Keratinocyte (primary cell): ENCODE measurements at places on chromosomes 2 and 18. TPM values are rescaled to one million over a fixed set of nuclear protein-coding genes. Genes with fewer than 3 reads are reported as not detected.

LRP2 gene
- not detected in 3 replicates for polyA plus RNA-seq

FAM210A gene
- 25.3 to 33.0 TPM (median 31.7 TPM) in 3 replicates for polyA plus RNA-seq

TFPI gene
- polyA plus RNA-seq: 0.82 to 1.1 TPM (median 1.1 TPM) in 3 replicates

SMCHD1 gene
- 8.7 to 18.5 TPM (median 12.1 TPM) in 3 replicates for polyA plus RNA-seq

SLC39A10 gene
- 14.6 to 19.4 TPM (median 14.9 TPM) in 3 replicates for polyA plus RNA-seq

COMMD1 gene
- 33.2 to 44.8 TPM (median 35.8 TPM) in 3 replicates for polyA plus RNA-seq

CIB4 gene
- not detected in 3 replicates for polyA plus RNA-seq

GRB14 gene
- polyA plus RNA-seq: 1.4 to 4.2 TPM (median 2.3 TPM) in 3 replicates

SIX3 gene
- polyA plus RNA-seq: not detected in 3 replicates

ZFAND2B gene
- 23.2 to 37.7 TPM (median 25.1 TPM) in 3 replicates for polyA plus RNA-seq

COL6A3 gene
- 0.01 TPM in 1 of 3 replicates, not detected in the others for polyA plus RNA-seq

REG1B gene
- not detected in 3 replicates for polyA plus RNA-seq

CCBE1 gene
- 12.9 to 26.6 TPM (median 20.1 TPM) in 3 replicates for polyA plus RNA-seq

IGFBP5 gene
- 0.15 to 3.2 TPM (median 1.1 TPM) in 3 replicates for polyA plus RNA-seq

STARD6 gene
- 0.30 TPM in 1 of 3 replicates, not detected in the others for polyA plus RNA-seq

GNAL gene
- 21.9 to 30.0 TPM (median 28.4 TPM) in 3 replicates for polyA plus RNA-seq
